ENCODE measurements at places on chromosomes 5 and 9.

DNA sequence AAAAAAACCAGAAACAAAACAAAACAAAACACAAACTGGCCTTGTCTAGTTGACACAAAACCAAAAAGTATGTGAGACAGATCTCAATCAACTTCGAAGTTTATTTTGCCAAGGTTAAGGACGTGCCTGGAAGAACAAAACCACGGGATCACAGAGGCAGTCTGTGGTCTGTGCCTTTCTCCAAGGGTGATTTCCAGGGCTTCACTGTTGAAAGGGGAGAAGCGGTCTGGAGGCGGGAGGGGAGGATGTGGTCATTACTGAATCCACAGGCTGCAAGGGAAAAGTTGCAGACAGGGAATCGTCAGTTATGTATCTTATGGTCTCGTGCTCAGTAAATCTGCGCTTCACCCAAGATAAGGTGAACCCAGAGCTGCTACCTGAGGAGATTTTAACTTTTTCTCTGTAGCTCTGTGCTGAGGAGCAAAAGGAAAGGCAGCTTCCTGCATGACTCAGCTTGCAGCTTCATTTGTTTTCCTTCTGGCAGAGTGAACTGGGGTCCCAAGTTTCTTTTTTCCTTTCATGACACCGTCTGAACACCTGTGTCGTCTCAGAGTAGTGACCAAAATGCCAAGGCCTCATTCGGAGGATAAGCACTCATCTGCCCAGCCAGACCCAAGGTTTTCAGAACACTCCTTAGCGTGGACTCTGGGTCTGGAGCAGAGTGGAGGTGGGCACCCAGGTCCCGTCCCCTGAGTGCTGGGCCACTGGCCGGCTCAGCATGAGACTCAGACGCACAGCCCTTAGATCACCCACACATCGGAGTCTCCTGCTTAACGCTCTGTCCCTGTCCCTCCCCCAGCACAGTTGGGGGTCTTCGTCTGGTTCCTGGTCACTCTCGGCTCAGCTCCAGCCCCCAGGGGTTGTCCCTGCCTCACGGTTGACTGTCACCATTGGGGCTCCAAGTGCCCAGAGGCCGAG lies 25.9 kb downstream of the ROPN1L start:
- DNase-seq, result peak; percentile 75

DNA sequence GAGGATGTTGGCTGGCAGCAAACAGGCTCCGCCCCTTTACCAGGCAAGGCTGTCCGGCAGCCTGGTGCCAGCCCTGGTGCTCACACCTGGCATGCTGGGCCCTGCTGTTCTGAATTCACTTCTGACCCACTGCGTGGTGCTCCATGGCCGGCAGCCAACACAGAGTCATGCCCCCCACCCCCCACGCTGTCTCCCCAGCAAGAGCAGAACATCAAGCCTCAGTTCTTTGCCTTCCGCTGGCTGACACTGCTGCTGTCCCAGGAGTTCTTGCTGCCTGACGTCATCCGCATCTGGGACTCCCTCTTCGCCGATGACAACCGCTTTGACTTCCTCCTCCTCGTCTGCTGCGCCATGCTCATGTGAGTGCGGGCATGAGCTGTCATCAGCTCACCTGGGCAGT lies 12.6 kb upstream of the ENDOG start:
- no peak for DNase-seq

DNA sequence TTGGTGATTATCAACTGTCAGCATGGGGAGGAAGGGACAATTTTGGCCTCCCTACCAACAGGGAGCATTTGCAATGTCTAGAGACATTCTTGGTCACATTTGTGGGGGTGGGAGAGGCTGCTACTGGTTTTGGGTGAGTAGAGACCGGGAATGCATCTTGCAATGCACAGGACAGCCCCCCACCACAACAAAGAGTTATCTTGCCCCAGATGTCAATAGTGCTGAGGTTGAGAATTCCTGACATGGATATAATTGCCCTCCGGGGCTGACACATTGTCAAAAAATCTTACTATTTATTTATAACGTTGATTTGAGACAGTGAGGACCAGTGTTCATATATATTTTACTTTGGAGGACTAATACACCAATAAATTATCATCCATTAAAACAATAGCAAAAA lies 316.1 kb downstream of the PSAT1 start:
- no peak for DNase-seq

GRCh38 chr5:174338185-174339010 lies 292.9 kb downstream of the NSG2 start:
- DNase-seq, result peak; percentile 72

DNA sequence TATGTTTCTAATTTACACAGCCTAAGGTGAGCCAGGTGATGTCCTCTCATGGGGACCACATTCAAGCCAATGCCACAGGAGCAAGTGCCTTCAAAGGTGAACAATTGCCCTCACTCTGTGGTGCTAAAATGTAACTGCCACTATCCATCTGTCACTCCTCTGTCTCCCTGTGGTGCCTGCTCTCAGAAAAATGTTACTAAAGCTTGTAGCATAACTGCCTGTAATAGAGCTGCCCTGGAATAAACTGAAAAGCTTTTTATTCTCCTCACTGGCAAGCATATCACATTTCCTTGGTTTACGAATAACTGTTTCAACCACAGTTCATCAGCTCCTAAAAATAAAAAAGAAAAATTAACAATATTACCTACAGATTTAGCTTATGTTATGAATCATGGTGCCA lies 142.4 kb downstream of the ST8SIA4 start:
- no peak for DNase-seq

GRCh38 chr5:123265551-123265950 lies 157.7 kb downstream of the CEP120 start:
- DNase-seq, result no peak

GRCh38 chr5:35134278-35135030 lies 86.7 kb upstream of the AGXT2 start:
- no peak for DNase-seq

GRCh38 chr5:38607396-38607795 lies 51.0 kb upstream of the LIFR start:
- no peak for DNase-seq

DNA sequence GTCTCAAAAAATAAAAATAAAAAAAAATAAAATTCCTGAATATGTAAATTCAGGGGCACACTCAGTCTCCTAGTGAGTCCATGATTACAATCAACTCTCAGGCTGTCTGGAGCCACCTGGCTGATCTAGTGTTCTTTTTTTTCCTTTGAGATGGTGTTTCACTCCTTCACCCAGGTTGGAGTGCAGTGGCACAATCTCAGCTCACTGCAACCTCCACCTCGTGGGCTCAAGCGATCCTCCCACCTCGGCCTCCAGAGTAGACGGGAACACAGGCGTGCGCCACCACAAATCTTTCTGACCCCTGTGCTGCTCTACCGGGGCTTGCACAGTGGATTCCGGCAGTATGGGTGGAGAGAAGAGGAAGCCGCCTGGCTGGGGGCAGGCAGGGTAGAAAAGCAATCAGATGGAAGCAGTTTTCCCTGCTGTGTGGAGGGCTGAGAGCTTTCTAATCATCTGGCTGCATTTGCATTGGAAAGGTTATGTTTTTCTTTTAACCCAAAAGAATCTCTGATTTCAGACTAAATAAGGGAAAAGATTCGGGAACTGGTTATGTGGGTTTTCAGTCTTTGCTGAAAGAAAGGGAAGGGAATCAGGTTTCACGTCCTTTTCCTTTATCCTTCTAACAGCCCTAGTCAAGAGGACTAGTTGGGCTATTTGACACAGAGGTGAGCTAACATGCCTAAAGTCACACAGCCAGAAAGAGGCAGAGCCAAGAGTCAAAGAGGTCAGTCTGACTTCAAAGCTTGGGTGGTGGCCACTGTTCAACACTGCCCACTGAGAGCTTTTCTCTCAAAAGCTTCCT lies 26.3 kb upstream of the CORO2A start:
- DNase-seq, result peak; percentile 47

DNA sequence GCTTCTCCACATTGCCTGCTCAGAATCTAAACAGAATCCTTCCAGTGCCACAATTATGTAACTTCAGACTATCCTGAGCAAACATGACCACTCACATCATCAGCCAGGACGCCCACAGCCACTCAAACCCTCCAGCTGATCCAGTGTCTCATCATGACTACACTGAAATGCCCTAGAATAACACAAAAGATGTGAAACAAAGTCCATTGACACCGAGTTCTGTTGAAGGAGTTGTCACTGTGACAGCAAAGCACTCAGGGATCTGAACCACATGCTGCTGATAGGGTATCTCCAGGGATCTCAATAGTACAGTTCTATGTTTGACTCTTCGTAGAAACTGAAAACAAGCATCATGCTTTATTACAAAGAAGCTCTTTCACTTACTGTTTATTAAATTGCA lies 150.2 kb downstream of the GABBR2 start:
- DNase-seq, result no peak

GRCh38 chr9:89619019-89619418 lies 14.2 kb downstream of the GADD45G start:
- DNase-seq, result peak; percentile 81

DNA sequence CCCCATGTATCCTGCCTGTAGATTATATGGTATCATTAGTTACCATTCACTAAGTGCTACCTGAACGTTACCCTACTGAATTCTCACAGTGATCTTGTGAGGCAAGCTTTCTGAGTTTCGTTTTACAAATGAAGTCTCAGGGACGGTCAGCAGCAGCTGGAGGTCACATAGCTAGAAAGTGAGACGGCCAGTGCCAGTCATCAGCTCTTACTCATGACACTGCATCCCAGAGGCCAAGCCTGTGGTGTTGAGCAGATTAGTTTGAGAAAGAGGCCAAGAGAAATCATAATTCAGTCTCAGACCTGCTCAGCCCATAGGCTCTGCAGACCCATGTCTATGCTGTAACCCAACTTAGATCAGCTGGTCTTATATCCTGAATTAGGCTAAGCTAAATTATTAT lies 95.7 kb upstream of the EGFLAM start:
- DNase-seq, result no peak

DNA sequence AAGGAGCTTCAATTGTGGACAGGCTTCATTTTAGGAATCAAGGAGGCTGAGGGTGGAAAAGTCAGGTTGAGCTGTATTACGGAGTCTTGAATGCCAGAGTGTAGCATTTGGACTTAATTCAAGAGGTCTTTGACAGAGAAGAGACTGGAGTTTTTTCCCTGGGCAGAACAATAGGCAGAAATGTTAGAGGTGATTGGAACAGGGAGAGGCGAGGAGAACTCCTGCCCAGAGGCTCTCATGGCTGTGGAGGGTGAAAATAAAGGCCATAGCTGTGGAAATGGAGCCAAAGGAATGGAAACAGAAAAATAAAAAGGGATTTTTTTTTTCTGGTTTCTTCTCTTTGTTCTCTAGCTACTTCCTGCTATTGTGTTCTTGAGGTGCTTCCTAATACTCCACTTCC lies 3.7 kb upstream of the IFNB1 start:
- DNase-seq, result no peak

- peak; percentile 35 for DNase-seq
These were observed 19.9 kb downstream of the TPPP start for GRCh38 chr5:673161-673830.

DNA sequence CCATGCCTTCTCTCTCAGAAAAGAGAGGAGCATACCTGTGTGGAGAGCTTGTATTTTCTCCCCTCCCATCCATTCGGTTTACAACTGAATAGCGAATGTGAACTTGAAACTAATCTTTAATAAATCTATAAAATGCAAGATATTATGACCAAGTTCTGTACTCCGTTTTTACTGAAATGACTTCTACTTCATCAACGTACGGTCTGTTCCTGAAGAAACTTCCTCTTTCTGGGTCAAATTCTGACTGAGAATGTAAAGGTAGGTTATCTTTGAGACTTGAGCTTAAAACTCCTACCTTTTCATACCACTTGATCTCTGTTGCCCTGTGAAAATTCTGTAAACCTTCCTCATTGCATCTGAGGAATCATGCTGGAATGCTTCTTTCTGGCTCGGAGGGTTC lies 4.2 kb upstream of the CTNNAL1 start:
- DNase-seq, result no peak

DNA sequence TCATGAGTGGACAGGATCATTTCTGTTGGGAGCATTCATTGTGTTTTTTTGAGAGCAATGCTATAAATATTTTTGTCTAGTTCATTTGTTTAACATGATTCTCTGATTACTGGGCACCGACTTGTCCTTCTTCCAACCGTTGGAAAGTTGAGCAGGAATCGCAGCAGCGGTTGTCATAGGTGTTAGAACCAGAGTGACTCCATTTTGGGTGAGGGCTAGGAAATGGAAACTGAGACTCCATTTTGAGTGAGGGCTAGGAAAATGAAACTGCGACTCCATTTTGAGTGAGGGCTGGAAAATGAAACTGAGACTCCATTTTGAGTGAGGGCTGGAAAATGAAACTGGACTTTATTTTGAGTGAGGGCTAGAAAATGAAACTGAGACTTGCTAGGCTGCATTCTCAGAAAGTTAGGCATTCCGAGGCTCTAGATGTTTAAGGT lies 100.6 kb downstream of the ICE1 start:
- peak; percentile 16 for DNase-seq

GRCh38 chr9:117706421-117707116 lies 2.4 kb downstream of the TLR4 start:
- no peak for DNase-seq

GRCh38 chr5:69502767-69503488 lies 10.3 kb downstream of the OCLN start:
- peak; percentile 51 for DNase-seq

GRCh38 chr5:178542455-178542854 lies 47.7 kb downstream of the COL23A1 start:
- no peak for DNase-seq

DNA sequence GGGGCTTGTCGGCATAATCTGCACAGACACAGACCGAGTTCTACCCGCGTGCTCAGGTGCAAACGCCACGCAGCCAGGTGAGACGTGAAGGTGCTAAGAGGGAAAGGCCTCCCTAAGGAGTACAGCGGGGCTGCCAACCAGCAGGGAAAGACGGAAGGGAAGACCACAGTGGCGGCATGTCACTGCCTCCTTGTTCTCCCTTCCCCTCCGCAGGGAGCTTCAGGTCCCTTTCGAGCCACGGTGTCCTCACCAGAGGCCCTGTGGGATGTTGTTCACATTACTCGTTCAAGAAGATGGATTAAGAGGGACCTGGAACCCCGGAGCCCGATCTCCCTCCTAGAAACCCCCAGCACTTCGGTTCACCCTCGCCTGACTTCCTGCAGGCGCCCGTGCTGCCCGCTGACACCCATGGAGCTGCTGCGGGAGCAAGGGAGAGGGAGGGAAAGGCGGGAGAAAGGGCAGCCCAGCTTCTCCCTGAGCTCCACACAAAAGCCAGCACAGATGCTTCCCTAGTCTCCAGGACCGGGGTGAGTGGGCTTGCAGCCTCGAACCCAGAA lies 686 bp downstream of the BRD9 start:
- peak; percentile 7 for DNase-seq

DNA sequence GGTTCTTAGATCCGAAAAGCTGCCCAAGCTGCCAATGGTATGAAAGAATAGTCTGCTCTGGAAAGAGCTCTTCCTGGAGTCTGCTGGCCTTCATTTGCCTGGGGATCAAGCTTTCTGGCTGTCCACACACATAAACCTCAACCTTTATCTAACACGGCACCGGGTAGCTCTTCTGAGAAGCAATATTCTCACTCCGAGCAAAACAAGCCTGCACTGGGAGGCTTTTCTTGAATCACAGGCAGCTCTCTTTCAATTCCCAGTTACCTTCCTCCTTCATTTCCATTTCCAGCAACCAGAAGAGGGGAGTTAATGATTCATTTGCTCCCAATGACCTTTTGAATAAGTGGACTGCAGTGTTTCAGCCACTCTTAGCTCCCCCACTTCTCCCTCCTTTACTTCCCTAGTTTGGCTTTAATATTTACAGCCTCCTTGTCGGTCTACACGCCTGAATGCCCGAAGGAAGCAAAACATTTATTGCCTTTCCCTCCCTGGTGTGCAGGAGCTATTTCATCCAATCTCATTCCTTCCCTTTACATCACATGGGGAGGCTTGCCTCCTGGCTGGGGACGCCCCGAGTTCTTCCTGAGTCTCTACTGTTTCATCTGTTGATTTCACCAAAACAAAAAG lies 187.1 kb downstream of the ARHGEF28 start:
- DNase-seq, result no peak

- no peak for DNase-seq
These were observed 5.7 kb downstream of the FYB1 start for GRCh38 chr5:39213447-39214207.

Measured in mesendoderm (in vitro differentiated cells).